ENCODE measurements at places on chromosomes 7 and 10. TPM values are rescaled to one million over a fixed set of nuclear protein-coding genes. Genes with fewer than 3 reads are reported as not detected.

Gene C10orf120
- polyA plus RNA-seq = not detected

Gene GSAP
- 14.5 TPM for polyA plus RNA-seq

Gene CADPS2
- 51.7 TPM for polyA plus RNA-seq

Gene CDK1
- polyA plus RNA-seq = 68.1 TPM

Gene EVX1
- not detected for polyA plus RNA-seq

Gene ASIC3
- polyA plus RNA-seq = 2.1 TPM

Gene CNTNAP2
- 15.2 TPM for polyA plus RNA-seq

Gene CYP2C19
- 0.30 TPM for polyA plus RNA-seq

Gene ZNF503
- polyA plus RNA-seq = 66.8 TPM

Gene NET1
- polyA plus RNA-seq = 139 TPM

Gene COL17A1
- polyA plus RNA-seq = 0.40 TPM

Gene KNDC1
- polyA plus RNA-seq = 10.3 TPM

Gene ZNF273
- 7.8 TPM for polyA plus RNA-seq

Gene PTF1A
- not detected for polyA plus RNA-seq

Gene UTF1
- polyA plus RNA-seq = not detected

Gene RBP3
- 0.13 TPM for polyA plus RNA-seq

Gene HOXA3
- 49.3 TPM for polyA plus RNA-seq

Measured in renal pelvis (tissue), 12 donors.